Fibroblast of skin of left quadriceps (primary cell): ENCODE measurements at places on chromosomes 11 and 22.

DNA sequence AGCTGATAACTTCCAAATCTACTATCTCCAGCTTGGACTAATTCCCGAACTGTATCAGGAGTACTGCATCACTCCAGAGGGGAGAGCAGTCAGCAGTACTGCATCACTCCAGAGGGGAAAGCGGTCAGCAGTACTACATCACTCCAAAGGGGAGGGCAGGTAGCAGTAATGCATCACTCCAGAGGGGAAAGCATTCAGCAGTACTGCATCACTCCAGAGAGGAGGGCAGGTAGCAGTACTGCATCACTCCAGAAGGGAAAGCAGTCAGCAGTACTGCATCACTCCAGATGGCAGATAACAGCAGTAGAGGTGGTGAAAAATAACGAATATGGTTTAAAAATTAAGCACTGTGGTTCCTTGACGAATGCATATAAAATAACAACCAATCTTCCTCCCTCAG is 8.4 kb downstream of the CWC15 start:
- DNase-seq, result no peak

- DNase-seq, result no peak
Measured at GRCh38 chr22:42725606-42726355, 5.1 kb upstream of the A4GALT start.

DNA sequence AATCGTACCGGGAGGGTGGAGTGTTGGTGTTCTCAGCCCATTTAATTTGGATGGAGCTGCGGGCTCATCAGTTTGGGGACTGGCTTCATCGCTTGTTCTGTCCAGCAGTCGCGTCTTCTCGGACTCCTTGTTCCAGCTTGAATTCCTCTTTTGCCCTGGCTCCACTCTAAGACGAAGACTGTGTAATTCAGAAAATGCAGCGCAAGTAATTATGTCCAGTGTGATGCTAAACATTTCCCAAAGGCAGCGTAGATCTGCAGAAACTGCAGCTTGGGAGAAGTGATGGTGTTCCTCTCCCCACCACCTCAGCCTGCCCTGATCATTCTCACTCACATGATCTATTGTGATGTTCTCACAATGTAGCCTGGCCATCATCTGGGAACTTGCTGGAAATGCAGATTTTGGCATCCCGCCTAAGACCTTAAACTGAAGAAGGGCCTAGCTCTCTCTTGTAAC is 666 bp downstream of the SLC25A18 start:
- DNase-seq, result peak; percentile 10

GRCh38 chr11:46480909-46481308 is 89.3 kb upstream of the CHRM4 start:
- DNase-seq, result no peak

DNA sequence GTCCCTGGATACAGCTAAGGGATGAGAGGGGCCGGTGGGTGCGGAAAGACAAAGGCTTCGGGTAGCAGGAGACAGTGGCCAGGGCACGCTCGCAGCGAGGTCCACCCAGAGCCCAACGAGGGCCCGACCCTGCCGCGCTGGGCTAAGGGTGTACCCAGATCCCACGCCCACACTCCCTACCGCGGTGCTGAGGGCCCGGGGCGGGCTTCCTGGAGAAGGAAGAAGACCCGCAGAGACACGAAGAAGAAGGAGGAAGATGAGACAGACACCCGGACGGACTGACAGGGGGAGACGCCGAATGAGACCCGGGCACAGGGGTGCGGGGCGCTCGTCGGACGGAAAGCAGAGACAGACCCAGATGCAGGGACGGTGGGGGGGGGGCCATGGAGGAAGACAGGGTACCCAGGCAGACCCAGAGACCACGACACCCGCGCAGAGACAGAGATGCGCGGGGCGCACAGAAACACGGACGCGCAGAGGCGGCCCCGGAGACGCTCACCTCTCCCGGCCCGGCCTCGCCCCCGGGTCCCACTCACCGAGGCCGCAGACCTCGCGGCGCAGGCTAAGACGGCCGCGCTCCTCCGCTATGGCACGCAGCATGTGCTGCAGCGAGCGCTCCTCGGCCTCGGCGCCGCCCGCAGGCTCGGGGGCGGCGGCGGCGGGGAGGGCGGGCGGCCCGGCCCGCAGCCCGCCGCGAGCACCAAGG is 437 bp downstream of the KIAA0930 start:
- no peak for DNase-seq

DNA sequence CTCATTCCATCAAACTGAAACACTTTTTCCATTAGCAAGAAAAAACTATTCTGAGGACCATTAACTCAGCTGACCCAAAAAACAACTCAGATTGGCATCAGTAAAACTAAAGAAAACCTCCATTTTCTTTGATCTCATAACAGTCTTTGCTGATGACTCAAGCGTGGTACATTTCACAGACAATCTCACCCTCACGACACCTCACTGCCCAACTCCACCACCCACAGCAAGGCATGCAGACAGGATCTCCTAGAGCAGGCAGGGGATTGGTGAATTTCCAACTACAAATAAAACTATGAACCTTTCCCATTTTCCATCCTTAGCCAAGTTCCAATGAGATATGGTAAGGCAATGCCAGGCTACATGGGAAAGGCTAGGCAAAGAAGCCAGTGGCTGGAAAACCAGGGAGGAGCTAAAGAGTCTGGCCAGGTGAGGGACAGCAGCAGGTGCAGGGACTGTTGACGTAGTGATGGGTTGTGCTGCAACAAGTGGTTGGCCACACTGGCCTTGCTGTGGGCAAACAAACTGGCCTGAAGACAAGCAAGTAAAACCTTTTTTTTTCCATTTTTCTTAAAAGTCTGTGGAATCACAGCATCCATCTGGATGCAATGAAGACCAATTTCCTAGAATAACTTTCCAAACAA is 97.2 kb downstream of the SERGEF start:
- DNase-seq, result no peak

GRCh38 chr11:9974375-9974774 is 310.5 kb downstream of the SWAP70 start:
- no peak for DNase-seq

DNA sequence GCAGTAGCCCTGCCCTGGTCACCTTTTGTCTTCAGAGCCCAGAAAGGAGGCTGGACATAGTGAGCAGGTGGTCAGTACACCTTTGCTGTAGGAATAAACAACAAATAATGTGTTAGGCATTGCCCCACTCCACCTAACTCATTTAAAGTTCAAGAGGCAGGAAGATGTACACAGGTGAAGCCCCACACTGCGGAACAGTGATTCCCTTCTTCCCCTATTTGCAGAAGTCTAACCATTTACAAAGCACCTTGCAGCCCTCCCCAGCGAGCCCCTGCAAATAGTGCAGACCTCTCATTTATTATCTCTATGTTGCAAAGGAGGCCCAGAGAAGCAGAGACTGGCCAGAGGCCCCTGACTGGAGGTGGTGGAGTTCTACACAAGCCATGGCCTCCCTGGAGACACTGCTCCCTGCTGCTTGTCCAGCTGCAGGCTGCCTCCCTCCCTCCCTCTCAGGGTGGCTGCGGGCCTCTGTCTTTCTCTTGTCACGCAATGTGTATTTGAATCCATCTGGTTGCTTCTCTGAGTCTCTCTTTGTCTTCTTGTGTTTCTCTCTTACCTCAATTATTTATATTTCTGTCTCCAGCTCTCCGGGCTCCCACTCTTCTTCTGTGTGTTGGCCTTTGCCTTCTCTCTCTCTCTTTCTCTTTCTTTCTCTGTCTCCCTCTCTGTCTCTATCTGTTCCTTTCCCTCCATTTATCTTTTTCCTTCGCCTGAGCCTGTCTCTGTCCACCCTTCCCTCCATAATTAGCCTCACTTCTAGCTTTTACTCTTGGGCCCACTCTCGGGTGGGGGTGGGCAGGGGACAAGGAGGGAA is 59.1 kb upstream of the PRDM11 start:
- no peak for DNase-seq

DNA sequence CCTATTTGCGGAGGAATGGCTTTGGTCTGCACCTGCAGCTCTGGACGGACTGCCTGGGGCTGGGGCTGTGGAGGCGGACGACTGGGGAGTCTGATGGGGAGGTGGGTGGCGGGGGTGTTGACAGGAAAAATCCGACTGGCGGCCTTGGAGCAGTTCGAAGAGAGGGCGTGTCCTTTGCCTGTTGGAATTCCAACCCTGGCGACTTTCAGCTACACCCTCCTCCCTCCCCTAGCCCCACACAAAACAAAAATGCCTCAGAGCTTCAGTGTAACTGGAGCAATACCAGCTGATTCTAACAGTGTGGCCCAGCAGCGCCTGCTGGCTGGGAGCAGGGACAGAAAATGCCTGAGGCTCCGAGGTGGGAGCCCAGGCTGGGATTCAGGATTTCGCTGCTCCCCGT is 85.4 kb downstream of the ATXN10 start:
- DNase-seq, result no peak

DNA sequence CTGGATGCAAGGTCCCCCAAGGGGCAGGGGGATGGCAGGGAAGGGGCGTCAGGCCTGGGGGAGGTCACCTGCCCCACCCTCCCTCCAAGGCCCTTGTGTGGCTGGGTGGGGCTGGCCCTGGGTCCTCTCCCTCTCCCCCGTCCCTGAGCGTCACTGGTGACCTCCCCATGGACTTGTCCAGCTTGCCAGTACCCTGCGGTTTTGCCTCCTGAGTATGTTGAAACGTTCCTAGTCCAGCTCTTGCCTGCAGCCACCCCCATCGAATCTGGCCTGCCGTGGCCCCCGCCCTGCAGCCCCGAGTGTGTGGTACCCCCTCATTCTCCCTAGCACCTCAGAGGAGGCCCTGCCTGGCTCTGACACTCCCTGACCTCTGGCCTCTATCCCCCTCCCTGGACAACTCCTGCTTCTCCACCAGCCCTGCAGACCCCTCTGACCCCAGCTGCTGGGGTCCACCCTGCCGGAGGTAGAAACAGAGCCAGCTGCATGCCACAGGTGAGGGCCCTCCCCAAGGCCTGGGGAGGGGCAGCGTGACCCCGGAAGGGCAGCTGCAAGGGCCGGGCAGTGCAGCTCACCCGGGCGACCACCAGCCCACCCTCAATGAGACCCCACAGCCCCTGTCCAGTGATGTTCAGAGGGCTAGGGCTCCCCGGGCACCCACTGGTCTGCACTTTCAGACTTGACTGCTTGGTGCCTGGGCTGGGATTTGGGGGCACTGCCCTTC is 4.1 kb upstream of the MUC6 start:
- DNase-seq, result no peak

- DNase-seq, result no peak
Measured at GRCh38 chr11:88280673-88281316, 56.7 kb downstream of the CTSC start.

DNA sequence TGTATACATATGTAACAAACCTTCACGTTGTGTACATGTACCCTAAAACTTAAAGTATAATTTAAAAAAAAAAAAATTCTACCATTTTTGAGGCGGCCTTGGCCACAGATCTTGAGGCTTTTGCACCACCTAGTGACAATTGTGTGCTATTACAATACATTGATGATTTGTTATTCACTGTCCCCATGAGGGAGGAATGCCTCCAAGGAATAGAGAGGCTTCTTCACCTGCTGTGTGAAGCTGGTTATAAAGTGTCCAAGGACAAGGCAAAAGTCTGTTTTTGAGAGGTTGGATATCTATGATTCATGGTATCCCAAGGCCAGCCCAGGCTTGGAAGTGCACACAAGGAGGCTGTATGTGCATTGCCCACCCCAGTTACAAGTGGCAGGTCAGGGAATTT is 30.7 kb downstream of the SLC22A25 start:
- DNase-seq, result no peak
